ENCODE measurements at places on chromosomes 13 and 19.

DNA sequence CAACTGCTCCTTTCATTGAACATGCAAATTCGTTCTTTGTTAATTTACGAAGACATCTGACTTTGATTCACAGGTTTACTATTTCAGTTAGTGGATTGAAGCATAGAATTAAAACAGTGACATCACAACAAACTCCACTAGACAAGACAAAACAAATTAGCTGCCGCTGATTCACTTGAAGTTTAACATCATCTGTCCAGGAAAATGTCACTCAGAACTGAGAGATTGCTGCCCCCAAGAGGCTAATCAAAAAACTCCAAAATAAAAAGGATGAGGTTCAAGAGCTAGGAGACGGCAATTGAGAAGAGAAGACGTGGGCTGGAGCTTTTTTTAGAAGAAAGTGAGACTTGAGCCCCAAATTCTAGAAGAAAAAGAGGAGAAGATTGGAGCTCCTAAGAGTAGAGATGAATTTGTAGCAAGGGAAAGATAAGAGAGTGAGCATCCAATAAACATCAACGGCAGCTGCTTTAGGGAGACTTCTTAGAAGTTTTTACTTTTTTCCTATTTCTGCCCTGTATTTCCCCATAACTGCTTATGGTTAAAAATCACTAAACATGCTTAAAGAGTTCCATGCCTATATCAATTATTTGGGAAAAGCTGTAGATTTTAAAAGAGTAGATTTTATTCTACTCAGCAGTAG, 40.8 kb upstream of the TPP2 start:
- DNase-seq = peak; percentile 1

- DNase-seq = no peak
Observed at GRCh38 chr19:16887353-16888265, 1.2 kb upstream of the F2RL3 start.

DNA sequence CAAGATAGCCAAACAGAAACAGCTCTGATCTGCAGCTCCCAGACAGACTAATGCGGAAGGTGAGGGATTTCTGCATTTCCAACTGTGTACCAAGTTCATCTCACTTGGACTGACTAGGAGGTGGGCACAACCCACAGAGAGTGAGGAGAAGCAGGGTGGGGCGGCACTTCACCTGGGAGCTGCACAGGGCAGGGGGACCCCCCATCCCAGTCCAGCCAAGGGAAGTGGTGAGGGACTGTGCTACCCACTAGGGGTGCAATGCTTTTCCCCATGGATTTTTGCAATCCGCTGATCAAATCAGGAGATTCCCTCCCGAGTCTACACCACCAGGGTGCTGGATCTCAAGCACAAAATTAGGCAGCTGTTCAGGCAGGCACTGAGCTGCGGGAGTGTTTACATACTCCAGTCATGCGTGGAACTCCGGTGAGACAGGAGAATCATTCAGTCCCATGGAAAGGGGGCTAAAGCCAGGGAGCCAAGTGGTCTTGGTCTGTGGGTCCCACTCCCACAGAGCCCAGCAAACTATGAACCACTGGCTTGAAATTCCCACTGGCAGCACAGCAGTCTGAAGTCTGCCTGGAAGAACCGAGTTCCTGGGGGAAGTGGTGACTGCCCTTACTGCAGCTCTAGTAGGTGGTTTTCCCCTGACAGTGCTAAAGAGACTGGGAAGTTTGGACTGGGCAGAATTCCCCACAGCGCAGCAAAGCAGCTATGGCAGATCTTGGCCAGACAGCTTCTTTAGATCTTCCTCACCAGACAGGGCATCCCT, 85.1 kb upstream of the UFM1 start:
- DNase-seq = no peak

DNA sequence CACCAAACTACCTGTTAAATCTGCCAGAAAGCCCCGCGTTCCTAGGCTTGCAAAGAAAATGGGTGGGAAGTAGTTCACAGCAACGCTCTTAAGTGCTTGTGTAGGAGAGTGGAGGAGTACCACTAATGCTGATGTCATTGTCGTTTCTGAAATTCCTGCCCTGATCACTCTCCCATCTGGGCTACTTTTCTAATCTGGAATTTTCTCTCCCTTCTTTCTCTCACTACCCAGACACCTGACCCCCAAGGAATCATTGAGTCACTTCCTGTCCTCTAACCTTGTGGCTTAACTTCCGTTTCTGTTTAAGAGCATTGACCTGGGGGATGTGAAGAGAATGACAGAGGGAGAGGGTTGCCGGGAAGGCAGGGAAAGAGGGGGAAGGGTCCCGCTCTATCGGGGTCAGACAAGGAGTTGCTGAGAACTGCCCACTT, 98.7 kb downstream of the STARD13 start:
- no peak for DNase-seq

DNA sequence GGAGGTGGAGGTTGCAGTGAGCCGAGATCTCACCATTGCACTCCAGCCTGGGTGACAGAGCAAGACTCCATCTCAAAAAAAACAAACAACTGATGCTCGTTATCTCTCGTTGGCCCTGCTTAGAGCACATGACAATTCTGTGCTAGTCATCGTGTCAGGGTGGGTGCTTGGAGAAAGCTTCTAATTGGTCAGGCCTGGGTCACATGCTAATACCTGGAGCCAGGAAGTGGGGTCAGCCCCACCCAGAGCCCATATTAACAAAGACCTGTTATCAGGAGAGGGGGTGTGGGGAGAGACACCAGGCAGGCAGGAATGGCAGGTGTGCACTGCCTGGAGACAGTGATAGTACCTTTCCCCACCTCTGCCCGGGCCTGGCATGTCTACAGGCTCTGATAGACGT, 84.9 kb downstream of the DPF1 start:
- DNase-seq = no peak
